Activated T-cell treated with anti-CD3 and anti-CD28 coated beads for 48 hours (primary cell): ENCODE measurements at places on chromosomes 2 and 18.

DNA sequence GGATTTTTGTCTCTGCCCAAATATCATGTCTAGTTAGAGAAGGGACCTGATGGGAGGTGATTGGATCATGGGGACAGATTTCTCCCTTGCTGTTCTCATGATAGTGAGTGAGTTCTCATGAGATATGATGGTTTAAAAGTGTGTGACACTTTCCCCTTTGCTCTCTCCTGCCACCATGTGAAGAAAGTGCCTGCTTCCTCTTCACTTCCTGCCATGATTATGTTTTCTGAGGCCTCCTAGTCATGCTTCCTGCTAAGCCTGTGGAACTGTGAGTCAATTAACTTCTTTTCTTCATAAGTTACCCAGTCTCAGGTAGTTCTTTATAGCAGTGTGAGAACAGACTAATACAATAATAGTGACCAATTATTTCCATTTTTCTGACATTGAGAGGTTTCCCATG is 167.3 kb upstream of the CYRIA start:
- DNase-seq = no peak

DNA sequence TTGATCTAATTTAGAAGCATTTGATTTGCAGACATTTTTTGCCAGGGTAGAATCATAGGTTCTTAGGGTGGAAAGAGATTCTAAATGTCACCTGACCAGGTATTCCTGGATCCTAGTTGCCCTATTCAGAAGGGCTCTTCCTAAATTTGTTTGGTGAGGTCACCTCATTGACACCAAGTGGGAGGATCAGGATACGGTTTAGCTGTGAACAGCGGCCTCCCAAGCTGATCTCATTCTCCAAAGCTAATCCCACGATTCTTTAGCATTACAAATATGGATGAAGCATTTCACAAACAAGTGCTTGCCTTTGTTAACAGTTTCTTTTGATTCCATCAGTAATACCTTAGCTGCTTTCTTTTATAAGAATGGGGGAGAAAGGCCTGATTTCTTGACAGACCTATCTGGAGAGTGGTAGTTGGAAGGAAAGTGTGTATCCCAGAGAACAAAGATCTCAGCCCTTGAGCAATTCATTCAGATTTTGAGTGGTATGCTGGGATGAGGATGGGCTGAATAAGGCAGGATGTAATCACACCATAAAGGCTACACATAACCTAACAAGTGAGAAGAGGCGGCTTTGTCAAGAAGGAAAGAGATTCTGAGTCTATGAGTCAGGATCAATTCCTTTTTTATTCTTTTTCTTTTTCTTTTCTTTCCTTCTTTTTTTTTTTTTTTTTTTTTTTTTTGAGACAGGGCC is 16.6 kb downstream of the KCTD1 start:
- DNase-seq = no peak

DNA sequence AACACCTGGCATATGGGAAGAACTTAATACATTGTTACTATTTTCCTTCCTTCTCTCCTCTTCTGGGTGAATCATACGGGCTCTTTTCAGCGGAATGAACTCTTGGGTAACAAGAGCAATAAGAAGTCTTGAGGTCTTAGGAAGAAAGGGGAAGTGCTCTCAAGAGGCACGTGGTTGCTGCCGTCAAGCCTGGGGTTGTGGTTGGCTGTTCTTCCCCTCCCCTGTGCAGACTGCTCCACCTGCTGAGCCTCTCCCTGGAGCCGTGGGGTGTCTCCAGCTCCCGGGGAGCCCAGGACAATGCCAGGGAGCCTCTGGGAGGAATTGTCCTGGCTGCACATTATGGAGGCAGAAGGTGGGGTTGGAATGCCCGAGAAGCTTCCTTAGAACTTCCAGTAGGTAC is 19.4 kb downstream of the TOGARAM2 start:
- DNase-seq = no peak

- DNase-seq = no peak
Measured at GRCh38 chr2:20487392-20488174, 40.7 kb downstream of the RHOB start.

- no peak for DNase-seq
Measured at GRCh38 chr2:64329848-64330247, 124.1 kb upstream of the LGALSL start.

DNA sequence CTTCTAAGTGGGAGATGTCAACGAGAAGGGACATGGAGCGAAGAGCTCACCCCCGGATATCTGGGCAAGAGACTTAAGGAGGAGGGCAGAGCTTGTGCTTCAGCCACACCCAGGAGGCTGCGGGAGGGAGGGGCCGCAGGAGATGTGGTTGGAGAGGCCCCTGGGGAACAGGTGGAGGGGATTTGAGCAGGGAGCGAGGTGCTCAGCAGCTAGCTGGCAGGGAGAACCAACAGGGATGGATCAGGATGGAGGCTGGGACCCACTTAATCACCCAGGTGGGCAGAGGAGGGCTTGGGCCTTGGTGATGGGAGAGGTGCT is 78.3 kb downstream of the MBP start:
- DNase-seq = no peak
